ENCODE measurements at places on chromosomes 7 and 10.

DNA sequence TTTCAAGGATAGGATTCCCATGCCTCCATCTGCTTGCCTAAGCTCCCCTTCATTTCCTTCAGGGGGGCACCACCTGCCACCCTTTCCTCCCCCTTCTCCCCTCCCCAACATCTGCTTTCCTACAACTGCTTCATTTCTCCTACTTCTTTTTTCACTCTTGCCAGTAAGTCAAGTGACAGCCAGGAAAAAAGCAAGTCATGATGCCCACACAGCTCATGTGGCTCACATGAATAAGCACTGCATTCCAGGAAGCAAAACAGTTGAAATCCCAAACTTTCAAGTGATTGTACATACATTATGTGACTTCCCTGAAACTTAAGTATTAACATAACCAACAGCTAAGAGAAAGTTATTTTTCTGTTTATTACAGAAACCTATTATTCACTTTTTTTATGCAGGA, 78.6 kb downstream of the TNS3 start:
- DNase-seq: no peak

DNA sequence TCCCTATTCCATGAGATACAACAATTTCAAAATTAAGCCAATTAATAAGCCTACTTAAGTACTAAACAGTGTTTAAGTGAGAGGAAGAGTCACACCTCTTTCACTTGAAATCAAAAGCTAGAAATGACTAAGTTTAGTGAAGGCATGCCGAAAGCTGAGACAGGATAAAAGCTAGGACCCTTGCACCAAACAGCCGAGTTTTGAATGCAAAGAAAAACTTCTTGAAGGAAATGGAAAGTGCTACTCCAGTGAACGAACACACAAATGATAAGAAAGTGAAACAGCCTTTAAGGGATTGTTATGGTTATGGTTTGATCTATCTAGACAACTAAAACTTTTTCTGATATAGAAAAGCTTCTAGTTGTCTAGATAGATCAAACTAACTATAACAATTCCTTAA, 135.4 kb upstream of the KMT2E start:
- no peak for DNase-seq

DNA sequence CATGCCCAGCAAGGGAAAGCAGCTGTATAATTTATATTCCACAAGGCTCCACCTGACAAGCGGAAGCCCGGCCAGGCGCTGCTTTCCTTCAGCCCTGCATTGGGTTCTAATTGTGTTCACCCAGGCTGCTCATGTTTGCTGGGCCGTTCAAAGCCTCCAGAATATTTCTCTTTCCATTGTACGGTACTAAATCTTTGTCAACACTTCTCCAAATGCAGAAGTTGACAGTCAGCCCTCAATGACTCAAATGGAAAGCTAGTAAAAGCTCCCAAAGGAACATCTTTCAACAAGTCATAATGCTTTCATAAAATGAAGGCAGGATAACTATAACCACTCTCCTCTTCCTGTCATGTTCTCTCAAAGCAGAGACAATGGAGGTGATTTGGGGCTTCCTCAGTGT, 17.8 kb upstream of the CPXM2 start:
- DNase-seq: no peak

DNA sequence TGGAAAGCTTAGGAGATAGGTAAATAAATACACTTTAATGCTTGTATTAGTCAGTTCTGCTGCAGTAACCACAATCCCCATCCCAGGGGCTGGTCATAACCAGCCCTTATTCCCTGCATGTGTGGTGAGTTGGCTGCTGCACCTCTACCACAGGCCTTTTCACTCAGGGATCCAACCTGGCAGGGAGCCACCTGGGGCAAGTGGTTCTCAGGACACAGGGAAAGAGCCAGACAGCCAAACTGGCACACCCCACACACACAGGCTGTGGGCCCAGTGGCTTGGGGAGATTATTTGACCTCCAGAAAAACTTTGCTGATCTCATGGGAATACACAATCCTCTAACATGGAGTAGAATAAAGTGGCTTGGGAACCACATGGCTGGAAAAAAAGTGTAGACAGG, 400.0 kb upstream of the RNF32 start:
- no peak for DNase-seq
